ENCODE measurements at places on chromosomes 6 and 20.

- no peak for DNase-seq
These were observed 69.5 kb downstream of the NOL4L start for GRCh38 chr20:32515631-32516101.

- DNase-seq = no peak
These were observed 588.7 kb downstream of the UTRN start for GRCh38 chr6:144873623-144874378.

GRCh38 chr6:18465410-18466154 is 78.4 kb downstream of the RNF144B start:
- DNase-seq = no peak

DNA sequence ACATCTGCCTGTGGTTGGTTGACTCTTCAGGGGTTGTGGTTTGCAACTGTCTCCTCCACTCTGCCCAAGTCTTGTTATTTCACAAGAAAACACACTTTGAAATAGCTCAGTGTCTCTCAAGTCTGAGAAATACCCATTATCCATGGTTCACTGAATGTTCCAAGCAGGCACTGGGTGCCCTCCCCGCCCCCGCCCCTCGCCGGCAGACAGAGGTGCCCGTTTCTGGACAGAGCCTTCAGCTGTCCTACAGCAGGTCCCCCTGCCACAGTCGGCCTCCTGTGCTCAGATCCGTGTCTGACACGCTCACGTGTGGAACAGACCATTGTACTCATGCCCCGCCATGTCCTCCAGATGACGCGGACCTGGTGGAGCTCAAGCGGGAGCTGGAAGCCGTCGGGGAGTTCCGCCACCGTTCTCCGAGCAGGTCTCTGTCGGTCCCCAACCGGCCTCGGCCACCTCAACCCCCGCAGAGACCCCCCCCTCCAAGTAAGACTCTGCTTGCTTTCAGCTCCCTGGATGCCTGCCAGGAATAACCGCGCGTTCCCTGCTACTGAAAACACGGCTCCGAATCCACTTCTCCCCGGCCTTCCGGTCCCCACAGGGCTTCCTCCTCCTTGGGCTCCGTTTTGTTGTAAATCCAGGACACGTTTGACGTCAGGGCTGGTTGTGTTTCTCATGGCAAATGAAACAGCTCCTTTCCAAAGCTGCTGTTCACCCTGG is 81.4 kb downstream of the SERAC1 start:
- DNase-seq = no peak

DNA sequence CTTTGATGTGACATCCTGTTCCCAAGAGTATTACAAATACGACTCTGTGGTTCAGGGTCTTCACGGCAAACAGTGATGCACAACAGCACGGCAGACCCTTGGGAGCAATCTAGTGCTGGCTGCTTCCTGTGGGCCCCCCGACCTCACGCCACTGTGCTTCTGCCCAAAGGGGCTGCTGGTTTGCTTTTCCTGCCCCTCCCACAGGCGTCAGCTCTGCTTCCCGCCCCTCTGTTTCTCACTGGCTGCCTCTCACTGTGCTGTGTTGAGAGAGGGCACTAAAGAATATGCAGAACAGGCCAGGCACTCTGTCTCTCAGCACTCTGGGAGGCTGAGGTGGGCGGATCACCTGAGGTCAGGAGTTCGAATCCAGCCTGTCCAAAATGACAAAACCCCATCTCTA is 554.5 kb upstream of the AGPAT4 start:
- DNase-seq = no peak

DNA sequence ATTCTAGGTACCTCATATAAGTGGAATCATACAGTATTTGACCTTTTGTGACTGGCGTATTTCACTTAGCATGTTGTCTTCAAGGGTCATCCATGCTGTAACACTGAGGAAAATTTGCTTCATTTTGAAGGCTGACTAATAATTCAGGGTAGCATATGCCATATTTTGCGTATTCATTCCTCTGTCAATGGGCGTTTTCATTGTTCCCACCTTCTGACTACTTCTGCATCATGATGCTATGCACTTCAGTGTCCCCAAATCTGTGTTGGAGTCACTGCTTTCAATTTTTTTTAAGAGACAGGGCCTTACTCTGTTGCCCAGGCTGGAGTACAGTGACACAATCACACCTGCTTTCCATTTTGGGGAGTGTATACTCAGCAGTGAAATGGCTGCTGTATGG is 51.6 kb downstream of the SYNDIG1 start:
- no peak for DNase-seq

GRCh38 chr6:19837511-19838441 is 606 bp downstream of the ID4 start:
- DNase-seq = no peak

DNA sequence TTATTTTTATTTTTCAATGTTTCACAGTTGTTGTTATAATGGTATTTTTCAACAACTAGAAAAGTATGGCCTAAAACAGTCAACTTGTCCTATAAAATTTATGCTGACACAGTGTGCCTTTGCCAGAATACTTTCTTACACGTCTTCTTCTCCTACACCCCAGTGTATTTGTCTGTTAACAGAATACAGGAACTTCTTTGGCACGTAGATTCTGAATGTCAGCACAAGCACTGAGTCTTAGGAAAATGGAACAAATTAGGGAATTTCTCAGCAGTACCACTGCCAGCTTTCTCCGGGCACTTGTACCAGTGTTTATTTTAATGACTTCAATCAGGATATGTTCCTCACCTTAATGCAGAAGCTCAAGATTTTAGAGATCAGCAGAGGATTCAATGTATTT is 26.7 kb upstream of the AKIRIN2 start:
- DNase-seq = no peak

DNA sequence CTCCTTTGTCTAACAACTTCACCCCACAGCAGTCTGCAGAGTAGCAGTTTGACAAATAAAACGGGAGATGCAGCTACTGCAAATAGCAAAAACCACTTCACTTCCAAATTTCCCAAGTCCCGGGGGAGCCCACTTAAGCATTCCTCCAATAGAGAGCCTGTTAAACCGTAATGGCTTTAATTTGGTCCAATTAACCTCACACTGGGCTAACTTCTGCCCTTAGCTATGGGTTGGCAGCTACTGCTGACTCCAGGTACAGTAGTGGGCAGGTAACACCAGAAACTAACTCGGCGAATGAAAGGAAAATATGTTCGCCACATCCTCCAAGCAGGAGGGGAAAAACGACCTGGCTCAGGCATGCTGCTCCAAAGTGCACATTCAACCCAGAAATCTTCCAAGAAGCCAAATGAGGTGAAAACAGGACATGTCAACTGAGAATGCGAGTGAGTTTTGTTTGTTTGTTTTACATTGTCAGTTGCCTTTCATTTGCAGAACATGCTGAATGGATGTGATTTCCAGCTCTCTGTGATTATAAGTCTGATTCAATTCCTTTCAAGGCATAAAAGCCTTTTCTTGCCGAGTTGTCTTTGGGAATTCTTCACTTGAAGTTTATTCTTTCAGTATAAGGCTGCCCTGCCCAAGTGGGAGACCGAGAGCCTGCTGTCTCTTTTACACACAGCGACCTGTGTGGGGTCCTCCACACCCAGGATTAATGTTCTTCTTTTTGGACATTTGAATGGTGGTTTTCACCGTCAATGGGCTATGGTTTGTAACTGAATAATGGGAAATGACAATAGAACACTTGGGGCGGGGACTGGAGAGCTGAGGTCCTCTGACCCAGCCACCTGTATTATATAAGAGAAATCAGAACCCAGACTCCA is 117.3 kb upstream of the ARMC2 start:
- DNase-seq = no peak

DNA sequence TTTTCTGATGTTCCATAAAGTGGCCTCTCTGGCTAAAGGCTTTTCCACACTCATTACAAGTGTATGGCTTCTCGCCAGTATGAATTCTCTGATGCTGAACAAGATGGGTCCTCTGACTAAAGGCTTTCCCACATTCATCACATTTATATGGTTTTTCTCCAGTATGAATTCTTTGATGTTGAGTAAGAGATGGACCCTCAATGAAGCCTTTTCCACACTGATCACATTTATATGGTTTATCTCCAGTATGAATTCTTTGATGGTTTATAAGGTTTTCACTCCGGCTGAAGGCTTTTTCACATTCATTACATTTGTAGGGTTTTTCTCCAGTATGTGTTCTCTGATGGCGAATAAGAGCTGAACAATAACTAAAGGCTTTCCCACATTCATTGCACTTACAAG is 20.4 kb downstream of the ZNF184 start:
- no peak for DNase-seq

DNA sequence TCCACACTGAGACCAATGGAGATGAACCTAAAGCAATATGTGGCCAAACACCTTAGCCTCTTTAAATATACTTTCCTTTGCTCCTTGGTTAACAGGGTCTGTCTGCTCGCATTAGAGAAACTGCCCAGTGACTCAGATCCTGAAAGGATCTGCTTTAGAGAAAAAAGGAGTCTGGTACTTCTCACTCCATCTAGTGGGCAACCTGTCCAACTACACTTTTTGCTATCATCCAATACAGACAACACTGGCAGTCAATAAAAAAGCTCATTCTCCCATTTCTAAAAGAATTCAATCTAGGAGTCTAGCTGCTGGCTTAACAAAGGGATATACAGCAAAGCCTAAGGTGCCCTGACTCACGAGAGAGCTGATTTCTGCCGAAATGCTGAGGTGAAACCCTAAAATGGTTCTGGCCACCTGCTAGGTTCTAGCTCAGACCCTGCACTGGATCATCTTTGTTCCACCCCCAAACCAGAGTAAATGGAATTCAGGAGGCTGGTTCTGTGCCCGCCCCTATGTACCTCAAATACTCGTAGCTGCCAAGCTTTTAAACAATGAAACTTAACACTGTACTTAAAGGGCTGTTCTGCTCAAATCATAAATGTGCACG is 11.5 kb downstream of the GNL1 start:
- no peak for DNase-seq

- DNase-seq = no peak
These were observed 184.1 kb downstream of the MTFR2 start for GRCh38 chr6:136066005-136066404.

DNA sequence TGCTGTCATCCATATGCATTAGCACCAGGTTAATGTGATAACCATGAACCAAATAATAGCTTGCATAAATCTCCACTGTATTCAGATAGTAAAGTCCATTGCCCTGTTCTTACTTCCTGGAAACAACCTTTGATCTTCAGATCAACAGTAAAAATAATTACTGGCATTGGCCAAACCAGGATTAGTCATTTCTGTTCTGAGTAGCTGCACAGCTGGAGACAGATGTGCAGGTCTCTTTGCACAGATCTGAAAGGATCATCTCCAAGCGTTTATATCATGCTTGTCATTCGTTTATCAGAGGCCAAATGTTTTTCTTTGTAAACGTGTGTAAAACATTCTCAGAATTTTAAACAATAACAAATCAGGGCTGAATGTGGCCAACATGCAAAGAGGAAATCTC is 134.4 kb upstream of the HMGCLL1 start:
- DNase-seq = no peak

DNA sequence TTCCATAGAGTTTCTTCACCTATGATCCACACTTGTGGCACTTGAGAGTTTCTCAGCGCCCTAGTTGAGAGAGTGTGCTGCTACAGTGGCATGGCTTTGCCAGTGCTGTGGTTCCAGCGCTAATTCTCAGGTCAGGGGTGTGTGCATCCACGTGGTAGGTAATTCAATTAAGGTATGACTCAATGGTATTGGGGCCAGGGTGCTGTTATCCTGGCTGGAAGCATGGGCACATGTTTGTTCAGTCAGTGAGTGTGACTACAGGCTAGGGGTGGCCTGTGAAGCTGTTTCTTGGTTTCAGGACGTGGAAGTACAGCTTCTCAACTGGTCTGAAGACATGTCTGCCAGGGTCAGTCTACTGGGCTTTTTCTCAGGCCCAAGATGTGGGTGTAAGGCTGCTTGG is 3.0 kb upstream of the SEMG2 start:
- no peak for DNase-seq

- DNase-seq = peak; percentile 32
These were observed 105.4 kb downstream of the PERP start for GRCh38 chr6:138001750-138002349.

DNA sequence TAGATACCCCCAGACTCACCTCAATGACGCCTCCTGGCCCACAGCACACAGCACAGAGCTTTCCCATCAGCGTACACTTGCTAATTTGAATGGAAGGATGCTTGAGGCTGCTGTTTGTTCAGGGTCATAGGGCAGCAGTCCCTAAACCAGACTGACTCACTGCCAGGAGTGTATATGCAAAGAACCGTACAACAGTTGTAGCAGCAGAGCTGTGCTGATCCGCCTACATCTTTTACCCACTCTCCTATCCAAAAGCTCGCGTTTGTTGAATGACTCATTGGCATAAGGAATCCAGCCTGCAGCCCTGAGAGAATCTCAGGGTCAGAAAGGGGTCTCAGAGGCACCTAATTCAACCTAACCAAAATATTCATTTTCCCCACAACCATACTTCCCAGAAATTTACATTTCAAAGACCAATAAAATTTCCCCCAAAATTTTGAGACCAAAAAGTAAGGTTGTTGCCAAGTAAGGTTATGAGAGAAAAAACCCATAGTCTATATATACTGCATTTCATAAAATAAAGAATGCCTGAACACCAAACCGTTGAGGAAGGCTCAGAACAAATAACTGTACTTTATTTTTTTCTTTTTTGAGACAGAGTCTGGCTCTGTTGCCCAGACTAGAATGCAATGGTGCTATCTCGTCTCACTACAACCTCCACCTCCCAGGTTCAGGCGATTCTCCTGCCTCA is 35.3 kb upstream of the CCND3 start:
- DNase-seq = no peak

DNA sequence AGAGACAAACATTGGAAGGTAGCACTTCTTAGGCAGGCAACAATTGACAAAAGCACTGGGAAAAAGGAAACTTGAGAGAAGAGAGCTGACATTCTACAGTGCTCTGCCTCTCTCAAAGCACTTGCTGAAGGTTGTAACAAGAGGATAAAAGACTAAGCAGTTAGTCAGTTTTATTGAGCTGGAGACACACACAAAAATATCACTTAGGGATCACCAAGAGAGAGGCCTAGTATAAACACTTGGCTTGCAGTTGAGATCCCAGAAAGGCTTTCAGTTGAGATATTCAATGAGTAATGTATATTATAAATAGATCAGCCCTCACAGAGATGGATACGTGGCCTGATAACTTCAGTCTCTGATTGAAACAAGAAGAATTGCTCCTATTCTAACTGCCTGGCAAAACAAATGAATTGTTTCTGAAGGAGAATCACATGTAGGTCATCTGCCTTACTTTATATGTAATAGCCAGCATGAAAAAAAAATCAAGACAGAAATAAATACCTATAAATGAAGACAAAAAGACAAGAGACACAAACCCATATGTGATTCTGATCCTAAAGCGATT is 747.2 kb upstream of the MAN1A1 start:
- DNase-seq = no peak

DNA sequence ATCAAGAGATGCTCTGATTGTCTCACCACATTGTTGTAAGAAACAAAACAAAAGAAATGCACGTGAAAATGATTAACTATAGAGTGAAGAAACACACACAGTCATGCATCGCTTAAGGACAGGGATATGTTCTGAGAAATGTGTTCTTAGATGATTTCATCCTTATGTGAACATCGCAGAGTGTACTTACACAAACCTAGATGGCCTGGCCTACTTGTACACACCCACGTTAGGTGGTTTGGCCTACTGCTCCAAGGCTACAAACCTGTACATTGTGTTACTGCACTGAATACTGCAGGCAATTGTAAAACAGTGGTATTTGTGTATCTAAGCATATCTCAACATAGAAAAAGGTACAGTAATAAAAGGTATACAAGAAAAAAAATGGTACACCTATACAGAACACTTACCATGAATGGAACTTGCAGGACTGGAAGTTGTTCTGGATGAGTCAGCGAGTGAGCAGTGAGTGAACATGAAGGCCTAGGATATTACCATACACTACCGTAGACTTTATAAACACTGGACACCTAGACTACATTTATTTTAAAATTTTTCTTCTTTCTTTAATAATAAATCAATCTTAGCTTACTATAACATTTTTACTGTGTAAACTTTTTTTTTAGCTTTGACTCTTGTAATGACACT is 48.6 kb downstream of the FKBP5 start:
- DNase-seq = no peak

All from stimulated activated CD8-positive, alpha-beta memory T cell treated with anti-CD3 and anti-CD28 coated beads, Interleukin-15, amount 100 ng/mL, for 48 hours (primary cell).